ENCODE measurements at places on chromosomes 1 and 21. TPM values are rescaled to one million over a fixed set of nuclear protein-coding genes. Genes with fewer than 3 reads are reported as not detected.

- H3K4me1 ChIP-seq: peaks cover 22% of the 10 kb centered on the region
- no peaks in the 10 kb centered on the region for H3K36me3 ChIP-seq
These were observed 203.2 kb downstream of the RHOU start for GRCh38 chr1:228938537-228938901.

GRCh38 chr1:176693697-176694329 is 230.8 kb downstream of the PAPPA2 start:
- H3K27me3 ChIP-seq: no peaks in the 10 kb centered on the region
- H3K27ac ChIP-seq: no peak overlapping the region
- no peaks in the 10 kb centered on the region for H3K4me1 ChIP-seq
- no peak overlapping the region for H3K4me3 ChIP-seq
- H3K36me3 ChIP-seq: no peaks in the 10 kb centered on the region
- DNase-seq: no peak

GRCh38 chr1:938711-939489 is 15.2 kb downstream of the SAMD11 start:
- no peak for DNase-seq
- H3K27me3 ChIP-seq: peaks cover 8% of the 10 kb centered on the region
- H3K27ac ChIP-seq: no peak overlapping the region
- H3K4me3 ChIP-seq: no peak overlapping the region
- H3K4me1 ChIP-seq: no peaks in the 10 kb centered on the region

- no peak overlapping the region for H3K4me3 ChIP-seq
- no peak for DNase-seq
- H3K27me3 ChIP-seq: no peaks in the 10 kb centered on the region
- no peaks in the 10 kb centered on the region for H3K36me3 ChIP-seq
- H3K27ac ChIP-seq: no peak overlapping the region
These were observed 6.8 kb downstream of the BSND start for GRCh38 chr1:55005351-55006140.

- H3K4me3 ChIP-seq: no peak overlapping the region
- no peaks in the 10 kb centered on the region for H3K36me3 ChIP-seq
- no peak for DNase-seq
- peaks cover 16% of the 10 kb centered on the region for H3K27me3 ChIP-seq
- H3K27ac ChIP-seq: no peak overlapping the region
These were observed 6.4 kb upstream of the LRRC8B start for GRCh38 chr1:89518221-89518631.

- no peaks in the 10 kb centered on the region for H3K27me3 ChIP-seq
- no peaks in the 10 kb centered on the region for H3K4me1 ChIP-seq
- H3K4me3 ChIP-seq: no peak overlapping the region
- no peaks in the 10 kb centered on the region for H3K36me3 ChIP-seq
These were observed 36.8 kb downstream of the GNG4 start for GRCh38 chr1:235612761-235613160.

DNA sequence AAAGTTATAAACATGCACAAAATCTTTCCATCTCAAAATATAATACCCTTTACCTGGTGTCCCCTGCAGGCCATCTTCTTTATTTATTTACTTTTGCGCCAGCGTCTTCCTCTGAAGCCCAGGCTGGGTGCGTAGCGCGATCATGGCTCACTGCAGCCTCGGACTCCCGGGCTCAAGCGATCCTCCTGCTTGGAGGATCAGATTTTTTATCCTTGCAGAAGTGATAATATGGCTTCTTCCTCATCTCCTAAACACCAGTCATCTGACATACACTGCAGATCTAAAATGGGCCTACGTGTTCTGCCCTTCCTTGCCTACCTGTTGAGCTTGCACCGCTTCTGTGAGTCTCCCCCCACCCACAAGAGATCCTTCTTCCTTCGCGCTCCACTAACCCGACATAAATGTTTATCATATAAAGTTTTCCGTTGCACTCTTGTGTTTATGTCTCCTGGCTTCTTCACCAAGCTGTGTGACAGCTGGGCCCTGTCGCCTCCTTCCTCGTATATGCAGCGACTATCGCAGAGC is 506 bp upstream of the SRP9 start:
- no peaks in the 10 kb centered on the region for H3K36me3 ChIP-seq
- H3K4me1 ChIP-seq: peaks cover 11% of the 10 kb centered on the region
- no peaks in the 10 kb centered on the region for H3K27me3 ChIP-seq
- no peak for DNase-seq
- H3K27ac ChIP-seq: no peak overlapping the region

- H3K27me3 ChIP-seq: no peaks in the 10 kb centered on the region
- no peaks in the 10 kb centered on the region for H3K36me3 ChIP-seq
These were observed 67.5 kb upstream of the PRDX6 start for GRCh38 chr1:173409613-173410012.

- H3K4me1 ChIP-seq: peaks cover 29% of the 10 kb centered on the region
- H3K27me3 ChIP-seq: no peaks in the 10 kb centered on the region
- no peaks in the 10 kb centered on the region for H3K36me3 ChIP-seq
- no peak for DNase-seq
These were observed 17.7 kb upstream of the A3GALT2 start for GRCh38 chr1:33338440-33339211.

- DNase-seq: no peak
- H3K36me3 ChIP-seq: no peaks in the 10 kb centered on the region
- H3K27me3 ChIP-seq: no peaks in the 10 kb centered on the region
- H3K4me3 ChIP-seq: no peak overlapping the region
- H3K27ac ChIP-seq: no peak overlapping the region
These were observed 113.5 kb downstream of the ODF2L start for GRCh38 chr1:86282611-86283010.

- no peak overlapping the region for H3K4me3 ChIP-seq
- peaks cover 9% of the 10 kb centered on the region for H3K27me3 ChIP-seq
- no peak for DNase-seq
- H3K27ac ChIP-seq: no peak overlapping the region
These were observed 66.7 kb downstream of the BARHL2 start for GRCh38 chr1:90650401-90650800.

DNA sequence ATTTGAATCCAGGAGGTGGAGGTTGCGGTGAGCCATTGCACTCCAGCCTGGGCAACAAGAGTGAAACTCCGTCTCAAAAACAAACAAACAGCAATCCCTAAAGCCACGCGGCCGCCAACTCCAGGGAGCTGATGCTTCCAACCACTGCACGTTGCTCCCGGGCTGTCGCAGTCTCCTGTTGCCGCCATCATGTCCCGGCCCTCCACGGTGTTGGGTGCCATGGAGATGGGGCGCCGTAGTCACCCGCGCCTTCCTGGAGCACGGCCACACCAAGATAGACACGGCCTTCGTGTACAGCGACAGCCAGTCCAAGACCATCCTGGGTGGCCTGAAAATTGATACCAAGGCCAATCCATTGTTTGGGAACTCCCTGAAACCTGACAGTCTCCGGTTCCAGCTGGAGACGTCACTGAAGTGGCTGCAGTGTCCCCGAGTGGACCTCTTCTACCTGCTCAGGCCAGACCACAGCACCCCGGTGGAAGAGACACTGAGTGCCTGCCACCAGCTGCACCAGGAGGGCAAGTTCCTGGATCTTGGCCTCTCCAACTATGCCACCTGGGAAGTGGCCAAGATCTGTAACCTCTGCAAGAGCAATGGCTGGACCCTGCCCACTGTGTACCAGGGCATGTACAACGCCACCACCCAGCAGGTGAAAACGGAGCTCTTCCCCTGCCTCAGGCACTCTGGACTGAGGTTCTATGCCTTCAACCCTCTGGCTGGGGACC is 32.6 kb downstream of the SLC16A1 start:
- no peaks in the 10 kb centered on the region for H3K27me3 ChIP-seq
- no peak for DNase-seq
- no peak overlapping the region for H3K4me3 ChIP-seq
- no peak overlapping the region for H3K27ac ChIP-seq
- no peaks in the 10 kb centered on the region for H3K4me1 ChIP-seq

DNA sequence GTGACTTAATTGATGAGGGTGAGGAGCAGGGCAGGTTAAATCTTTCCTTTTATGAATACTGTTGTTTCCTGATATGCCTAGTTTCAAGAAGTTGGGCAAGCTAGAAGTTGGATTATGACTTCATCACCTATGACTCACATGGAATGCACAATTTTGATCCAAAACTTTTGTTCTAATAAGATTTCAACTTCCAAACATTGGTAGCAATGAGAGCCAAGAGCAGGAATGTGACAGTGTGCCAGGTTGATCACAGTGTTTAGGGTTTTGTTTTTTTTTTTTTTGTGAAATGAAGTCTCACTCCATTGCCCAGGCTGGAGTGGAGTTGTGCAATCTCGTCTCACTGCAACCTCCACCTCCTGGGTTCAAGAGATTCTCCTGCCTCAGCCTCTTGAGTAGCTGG is 349.4 kb downstream of the DUSP10 start:
- no peaks in the 10 kb centered on the region for H3K36me3 ChIP-seq
- peaks cover 19% of the 10 kb centered on the region for H3K27me3 ChIP-seq
- no peak overlapping the region for H3K27ac ChIP-seq
- no peak overlapping the region for H3K4me3 ChIP-seq
- no peak for DNase-seq

DNA sequence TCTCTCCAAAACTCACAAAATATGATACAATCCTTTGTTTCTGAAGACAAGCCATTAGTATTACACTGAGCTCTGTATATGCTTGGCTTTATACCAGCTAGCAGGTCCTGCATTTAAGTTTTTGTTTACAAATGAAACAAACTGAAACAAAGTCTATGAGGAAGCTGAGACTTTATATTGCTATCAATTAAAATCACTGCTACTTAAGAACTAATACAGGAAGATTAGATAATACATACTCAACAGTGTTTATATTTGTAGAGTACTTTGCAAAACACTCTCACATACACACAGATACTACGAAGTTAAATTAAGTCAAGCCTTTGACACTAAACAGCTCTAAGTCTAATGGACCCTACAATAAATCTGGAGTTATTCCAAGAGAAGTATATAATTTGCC is 247.4 kb downstream of the CRB1 start:
- no peaks in the 10 kb centered on the region for H3K27me3 ChIP-seq
- no peaks in the 10 kb centered on the region for H3K4me1 ChIP-seq
- peaks cover 4% of the 10 kb centered on the region for H3K36me3 ChIP-seq
- DNase-seq: no peak
- H3K27ac ChIP-seq: no peak overlapping the region

DNA sequence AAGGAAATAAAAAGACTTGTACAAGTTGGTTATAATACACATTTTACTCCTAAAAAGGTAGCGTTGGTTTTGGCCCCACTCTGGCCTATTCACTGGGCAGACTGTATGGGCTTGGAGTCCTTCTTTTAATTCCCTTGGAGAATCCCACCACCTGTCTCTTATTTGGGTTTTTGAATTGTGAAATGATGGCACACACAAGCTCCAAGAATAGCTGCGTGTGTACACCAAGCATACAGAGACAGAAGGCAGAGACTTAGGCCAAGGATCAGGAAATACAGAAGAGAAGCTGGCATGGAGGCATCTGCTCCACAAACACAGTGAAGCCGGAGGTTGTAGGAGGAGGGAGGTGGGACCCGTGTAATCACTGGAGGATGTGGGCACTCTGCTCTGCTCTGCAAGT is 29.1 kb downstream of the DDR2 start:
- H3K27me3 ChIP-seq: peaks cover 25% of the 10 kb centered on the region
- H3K4me3 ChIP-seq: no peak overlapping the region
- H3K27ac ChIP-seq: no peak overlapping the region
- no peak for DNase-seq
- no peaks in the 10 kb centered on the region for H3K4me1 ChIP-seq
- H3K36me3 ChIP-seq: no peaks in the 10 kb centered on the region

- no peak overlapping the region for H3K4me3 ChIP-seq
- H3K27ac ChIP-seq: no peak overlapping the region
- H3K27me3 ChIP-seq: no peaks in the 10 kb centered on the region
- DNase-seq: no peak
- H3K4me1 ChIP-seq: no peaks in the 10 kb centered on the region
These were observed 130.8 kb downstream of the BRINP2 start for GRCh38 chr1:177301425-177302124.

GRCh38 chr1:93816970-93817678 is 61.9 kb downstream of the DNTTIP2 start:
- H3K4me1 ChIP-seq: peaks cover 30% of the 10 kb centered on the region
- no peak for DNase-seq
- no peaks in the 10 kb centered on the region for H3K27me3 ChIP-seq
- no peaks in the 10 kb centered on the region for H3K36me3 ChIP-seq
- peak overlapping the region; percentile 8 for H3K4me3 ChIP-seq
- H3K27ac ChIP-seq: peak overlapping the region; percentile 36

GRCh38 chr1:208533746-208534598 is 289.8 kb upstream of the PLXNA2 start:
- H3K27ac ChIP-seq: no peak overlapping the region
- no peaks in the 10 kb centered on the region for H3K4me1 ChIP-seq
- H3K27me3 ChIP-seq: peaks cover 7% of the 10 kb centered on the region
- DNase-seq: no peak
- no peaks in the 10 kb centered on the region for H3K36me3 ChIP-seq
- no peak overlapping the region for H3K4me3 ChIP-seq

GRCh38 chr1:151072224-151072623 is 1.7 kb downstream of the GABPB2 start:
- H3K27ac ChIP-seq: peak overlapping the region; percentile 99
- H3K4me3 ChIP-seq: peak overlapping the region; percentile 98
- H3K27me3 ChIP-seq: no peaks in the 10 kb centered on the region
- DNase-seq: no peak

DNA sequence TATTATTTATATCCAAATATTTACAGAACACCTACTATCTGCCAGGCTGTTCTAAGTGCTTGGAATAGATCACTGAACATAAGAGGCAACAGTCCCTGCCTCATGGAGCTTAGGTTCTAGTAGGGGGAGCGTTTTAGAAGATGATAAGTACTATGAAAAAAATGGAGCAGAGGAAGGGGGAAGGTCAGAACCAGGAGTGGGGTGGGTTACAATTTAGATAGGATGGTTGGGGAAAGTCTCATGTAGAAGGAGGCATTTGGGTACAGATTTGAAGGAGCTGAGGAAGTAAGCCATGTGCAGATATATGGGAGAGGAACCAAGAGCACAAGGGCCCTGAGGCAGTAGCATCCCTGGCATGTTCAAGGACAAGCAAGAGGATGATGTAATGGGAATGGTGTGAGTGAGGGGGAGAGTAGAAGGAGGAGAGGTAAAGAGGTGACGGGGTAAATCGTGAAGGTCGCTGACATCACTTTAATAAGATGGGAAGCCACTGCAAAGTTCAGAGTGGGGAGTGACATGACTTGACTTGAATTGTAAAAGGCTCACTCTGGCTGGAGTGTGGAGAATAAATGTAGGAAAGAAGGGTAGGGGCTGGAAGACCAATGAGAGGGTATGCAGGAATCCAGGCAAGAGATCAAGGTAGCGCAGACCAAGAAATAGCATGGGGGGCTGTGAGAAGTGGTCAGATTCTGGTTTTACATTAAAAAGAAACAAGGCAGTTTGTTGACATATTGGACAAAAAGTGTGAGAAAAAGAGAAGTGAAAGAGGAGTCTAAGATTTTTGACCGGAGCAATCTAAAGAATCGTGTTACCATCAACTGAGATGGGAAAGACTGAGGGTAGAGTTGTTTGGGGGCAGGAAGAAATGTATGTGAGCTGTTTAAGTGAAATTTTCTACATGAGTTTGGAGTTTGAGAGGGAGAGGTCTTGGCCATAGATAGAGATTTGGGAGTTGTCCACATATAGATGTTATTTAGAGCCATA is 92.6 kb downstream of the LPAR3 start:
- no peak overlapping the region for H3K27ac ChIP-seq
- no peak overlapping the region for H3K4me3 ChIP-seq

- peaks cover 17% of the 10 kb centered on the region for H3K36me3 ChIP-seq
- DNase-seq: no peak
- peaks cover 28% of the 10 kb centered on the region for H3K4me1 ChIP-seq
These were observed 17.6 kb downstream of the GABPA start for GRCh38 chr21:25752416-25752815.

LRRN2 gene
- total RNA-seq: not detected

FAM72B gene
- 10.5 TPM for total RNA-seq

NBPF10 gene
- total RNA-seq: 2.8 TPM

C2CD4D gene
- total RNA-seq: not detected

LRIG2 gene
- total RNA-seq: 20.8 TPM

RSPH1 gene
- 0.25 TPM for total RNA-seq

CYP2J2 gene
- total RNA-seq: not detected

LEMD1 gene
- total RNA-seq: not detected

All from natural killer cell treated with Interleukin-12 subunit alpha and Interleukin-12 subunit beta and Interleukin-15 and Interleukin-18, amount 100 ng/mL, for 72 hours (primary cell).